ENCODE measurements at places on chromosomes 3 and 15.

GRCh38 chr15:85597155-85597815, 197.4 kb downstream of the KLHL25 start:
- peak; percentile 64 for DNase-seq

DNA sequence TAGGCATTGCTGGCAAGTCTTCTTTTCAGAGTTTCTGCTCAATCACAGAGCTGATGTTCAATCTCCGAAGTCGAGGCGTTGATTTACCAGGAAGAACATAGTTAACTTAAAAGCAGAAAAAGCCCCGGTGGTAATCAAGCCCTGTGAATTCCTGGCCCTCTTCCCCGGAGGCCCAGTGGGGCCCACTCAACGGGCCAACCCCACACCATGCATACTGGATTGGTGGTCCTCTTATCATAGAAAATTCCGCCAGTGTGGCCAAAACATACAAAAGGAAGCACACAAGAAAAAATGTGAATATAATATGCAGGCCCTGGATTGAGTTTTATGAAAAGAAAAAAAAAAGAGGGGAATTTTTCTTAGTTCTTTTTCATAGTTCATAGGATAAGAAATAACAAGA, 873.0 kb upstream of the NR2F2 start:
- no peak for DNase-seq

DNA sequence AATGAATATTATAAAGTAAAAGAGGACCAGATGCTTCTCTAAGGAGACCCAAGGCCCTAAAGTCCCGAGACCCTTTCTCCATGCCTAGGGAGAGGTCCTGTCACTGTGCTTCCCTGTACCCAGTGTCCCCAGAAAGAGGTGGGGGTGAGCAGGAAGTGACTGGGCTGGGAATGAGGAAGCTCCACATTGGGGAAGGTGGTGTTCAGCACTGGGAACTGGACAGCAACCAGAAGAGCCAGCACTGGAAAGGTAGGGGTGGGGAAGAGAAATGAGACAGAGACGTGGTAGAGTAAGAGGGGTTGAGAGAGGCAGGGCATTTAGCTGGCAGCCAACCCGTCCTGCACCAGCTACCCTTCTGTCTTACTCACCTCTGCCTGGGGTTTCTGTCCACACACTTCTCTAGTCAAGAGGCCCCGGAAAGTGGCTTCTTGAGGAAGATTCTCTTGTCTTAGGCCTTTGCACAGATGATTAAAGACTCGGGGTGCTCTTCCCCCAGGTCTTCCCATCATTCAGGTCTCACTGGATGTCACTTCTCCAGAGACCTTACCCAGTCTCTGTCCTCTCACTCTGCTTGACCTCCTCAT, 12.2 kb downstream of the RRP9 start:
- no peak for DNase-seq

DNA sequence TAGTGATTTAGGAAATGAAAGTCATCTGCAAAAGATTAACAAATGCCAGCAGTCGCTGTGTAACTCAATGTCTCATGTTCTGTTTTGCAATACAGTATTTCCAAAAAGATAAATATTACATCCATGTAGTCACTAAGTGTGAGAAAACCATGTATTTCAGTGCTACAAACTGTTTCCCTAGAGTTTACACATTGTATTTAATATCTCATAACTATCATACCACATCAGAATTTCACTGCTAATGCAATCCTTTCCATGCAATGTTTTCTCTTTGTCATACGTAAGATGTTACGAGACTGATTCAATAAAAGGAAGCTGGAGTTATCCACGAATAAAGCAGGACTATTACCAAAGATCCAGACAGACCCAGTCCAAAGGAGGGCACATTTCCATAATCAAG, 269.4 kb downstream of the GBE1 start:
- DNase-seq, result no peak

- DNase-seq, result no peak
Measured at GRCh38 chr15:97319291-97319690, 641.2 kb upstream of the ARRDC4 start.

DNA sequence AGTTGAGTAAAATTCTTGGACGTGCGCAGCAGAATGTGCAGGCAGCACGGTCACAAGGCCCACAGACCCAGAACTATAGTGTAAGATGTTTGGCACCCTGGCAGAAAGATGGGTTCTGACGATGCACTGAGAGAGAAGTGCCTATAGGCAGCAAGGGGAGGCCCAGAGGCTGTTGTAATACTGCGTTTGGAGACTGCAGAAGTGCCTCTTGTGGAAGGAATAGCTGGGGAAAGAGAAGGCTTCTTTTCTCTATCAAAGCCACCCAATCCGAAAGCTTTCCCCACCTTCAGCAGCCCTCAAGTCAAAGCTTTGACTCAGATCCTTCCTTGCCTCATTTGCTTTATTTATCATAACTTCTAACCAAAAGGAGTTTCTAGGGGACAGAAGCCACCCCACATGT, 5.2 kb upstream of the SIN3A start:
- DNase-seq, result no peak

DNA sequence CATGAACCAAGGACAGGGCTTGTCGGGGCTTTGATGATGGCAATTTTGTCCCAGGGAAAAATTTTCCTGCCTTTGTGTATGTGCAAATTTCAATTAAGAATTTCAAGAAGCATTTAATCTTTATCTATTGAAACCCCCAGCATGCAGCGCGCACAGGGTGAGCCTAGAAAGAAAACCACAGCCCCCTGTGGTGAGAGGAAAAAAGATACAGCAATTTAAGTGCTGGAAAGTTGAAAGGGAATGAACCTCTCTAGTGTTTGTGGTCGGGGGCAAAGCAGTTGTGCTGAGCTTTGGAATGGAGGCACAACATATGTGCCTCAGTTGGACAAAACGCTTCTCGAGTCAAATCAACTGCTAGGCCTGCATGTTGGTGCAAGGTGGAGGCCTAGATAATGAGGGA, 111.8 kb upstream of the C15orf61 start:
- no peak for DNase-seq

DNA sequence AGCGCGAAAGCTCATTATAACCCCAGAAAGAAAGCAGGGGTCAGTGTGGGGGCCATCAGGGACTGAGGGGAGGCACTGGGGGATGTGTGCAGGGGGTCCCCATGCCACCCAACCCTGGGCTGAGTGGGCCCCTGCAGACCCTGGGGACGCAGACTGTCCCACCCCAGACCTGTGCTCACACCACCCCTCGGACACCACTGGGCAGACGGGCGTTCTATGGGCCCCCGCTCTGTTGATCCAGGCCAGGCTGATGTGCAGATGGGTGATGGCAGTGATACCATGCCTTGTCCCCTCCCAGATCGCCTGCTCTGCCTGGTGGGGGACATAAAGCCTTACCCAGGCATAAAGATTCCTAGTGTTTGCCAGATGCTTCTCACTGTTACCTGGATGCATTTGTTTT, 259.7 kb upstream of the TLE3 start:
- DNase-seq, result no peak

DNA sequence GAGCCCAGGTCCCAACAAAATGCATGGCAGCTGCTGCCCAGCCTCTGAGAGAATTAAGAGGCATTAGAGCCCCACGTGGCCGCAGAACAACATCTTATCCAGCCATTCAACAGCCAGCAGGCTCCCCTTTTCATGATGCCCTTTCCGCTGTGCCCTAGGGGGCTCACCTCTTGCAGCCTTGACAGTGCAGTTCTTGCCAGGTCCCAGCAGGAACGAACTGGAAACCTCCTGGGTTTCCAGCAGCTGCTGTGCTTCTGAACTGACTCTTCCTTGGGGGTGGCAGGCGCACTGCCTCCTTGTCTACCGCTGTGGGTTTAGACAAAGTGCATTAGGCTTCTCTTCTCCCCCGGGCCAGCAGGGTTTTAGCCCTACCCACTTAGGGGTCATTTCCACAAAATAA, 85.2 kb downstream of the FAM174B start:
- DNase-seq, result no peak

- no peak for DNase-seq
Measured at GRCh38 chr3:123447749-123448517, 957 bp downstream of the ADCY5 start.

DNA sequence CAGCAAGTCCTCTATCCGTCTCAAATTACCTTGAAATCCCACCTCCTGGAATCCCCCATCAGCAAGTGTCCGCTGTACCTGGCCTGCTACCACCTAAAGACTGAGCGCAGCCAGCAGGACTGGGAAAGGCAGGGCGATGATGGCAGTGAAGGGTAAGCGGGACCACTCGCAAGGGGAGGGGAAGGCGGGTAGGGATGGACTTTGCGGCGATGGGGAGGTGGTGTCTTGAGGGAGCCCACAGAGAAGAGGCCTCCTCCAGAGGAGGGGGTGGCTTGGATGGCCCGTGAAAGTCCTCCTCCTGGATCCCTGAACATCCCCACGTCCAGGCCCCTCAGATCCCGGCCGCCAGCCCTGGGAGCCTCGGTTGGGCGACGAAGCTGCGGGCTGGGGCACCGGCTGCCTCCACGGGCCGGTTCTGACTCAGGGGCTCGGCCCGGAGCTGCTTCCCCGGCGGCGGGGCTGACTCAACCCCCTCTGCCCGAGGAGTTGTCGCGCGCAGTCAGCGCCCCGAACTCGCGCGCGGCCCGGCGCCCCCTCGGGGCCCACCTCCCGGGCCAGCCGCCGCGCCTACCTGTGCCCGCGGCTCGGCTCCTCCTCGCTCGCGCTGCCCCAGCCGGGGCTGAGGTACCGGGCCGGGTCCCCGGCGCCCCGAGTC, 512 bp downstream of the LARP6 start:
- no peak for DNase-seq

DNA sequence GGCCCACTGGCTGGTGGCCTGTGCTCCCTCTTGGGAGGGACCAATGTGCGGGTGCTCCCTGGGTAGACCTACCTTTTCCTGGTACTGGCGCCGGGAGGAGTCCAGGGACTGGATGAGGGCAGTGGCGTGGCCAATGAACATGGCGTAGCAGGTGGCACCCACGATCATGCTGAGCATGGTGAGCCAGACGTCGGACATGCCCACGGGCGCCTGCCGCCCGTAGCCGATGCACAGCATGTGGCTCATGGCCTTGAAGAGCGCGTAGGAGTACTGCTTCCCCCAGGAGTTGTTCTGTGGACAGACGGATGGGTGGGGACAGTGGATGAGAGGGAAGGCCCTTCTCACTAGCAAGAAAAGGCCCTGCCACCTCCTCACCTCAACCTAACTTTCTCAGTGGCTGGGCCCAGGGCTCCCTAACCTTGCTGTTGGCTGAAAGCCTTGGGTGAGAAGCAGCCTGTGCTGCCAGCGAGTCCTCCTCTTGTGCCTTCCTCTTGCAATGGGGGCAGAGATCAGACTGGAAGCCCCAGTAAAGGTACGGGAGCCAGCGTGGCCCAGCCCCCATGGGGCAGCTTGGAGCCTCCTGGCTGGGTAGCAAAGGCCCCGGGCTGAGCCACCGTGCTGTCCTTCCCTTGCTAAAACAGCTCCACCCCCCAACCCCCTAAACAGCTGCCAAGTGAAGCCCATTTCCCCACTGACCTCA, 39.1 kb downstream of the HCN4 start:
- DNase-seq, result no peak

- DNase-seq, result no peak
Measured at GRCh38 chr3:16936676-16937230, 52.0 kb downstream of the PLCL2 start.

DNA sequence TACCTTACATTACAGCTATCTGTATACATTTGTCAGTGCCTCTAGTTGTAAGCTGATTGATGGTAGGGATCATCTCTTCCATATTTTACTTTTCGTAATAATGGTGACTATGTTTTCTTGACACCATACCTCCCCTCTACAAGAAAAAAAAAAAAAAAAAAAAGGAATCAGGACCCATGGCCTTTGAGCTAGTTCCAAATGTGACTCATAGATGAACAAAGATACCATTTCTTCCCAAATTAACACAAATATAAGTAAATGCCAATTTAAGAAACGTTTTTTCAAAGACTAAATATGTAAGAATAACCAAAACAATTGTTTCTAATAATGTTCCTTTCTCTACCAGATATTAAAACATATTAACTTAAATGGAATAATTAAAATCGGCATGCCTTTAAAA, 23.1 kb downstream of the UBE3A start:
- no peak for DNase-seq

GRCh38 chr3:173688216-173688842, 290.8 kb downstream of the NLGN1 start:
- no peak for DNase-seq

DNA sequence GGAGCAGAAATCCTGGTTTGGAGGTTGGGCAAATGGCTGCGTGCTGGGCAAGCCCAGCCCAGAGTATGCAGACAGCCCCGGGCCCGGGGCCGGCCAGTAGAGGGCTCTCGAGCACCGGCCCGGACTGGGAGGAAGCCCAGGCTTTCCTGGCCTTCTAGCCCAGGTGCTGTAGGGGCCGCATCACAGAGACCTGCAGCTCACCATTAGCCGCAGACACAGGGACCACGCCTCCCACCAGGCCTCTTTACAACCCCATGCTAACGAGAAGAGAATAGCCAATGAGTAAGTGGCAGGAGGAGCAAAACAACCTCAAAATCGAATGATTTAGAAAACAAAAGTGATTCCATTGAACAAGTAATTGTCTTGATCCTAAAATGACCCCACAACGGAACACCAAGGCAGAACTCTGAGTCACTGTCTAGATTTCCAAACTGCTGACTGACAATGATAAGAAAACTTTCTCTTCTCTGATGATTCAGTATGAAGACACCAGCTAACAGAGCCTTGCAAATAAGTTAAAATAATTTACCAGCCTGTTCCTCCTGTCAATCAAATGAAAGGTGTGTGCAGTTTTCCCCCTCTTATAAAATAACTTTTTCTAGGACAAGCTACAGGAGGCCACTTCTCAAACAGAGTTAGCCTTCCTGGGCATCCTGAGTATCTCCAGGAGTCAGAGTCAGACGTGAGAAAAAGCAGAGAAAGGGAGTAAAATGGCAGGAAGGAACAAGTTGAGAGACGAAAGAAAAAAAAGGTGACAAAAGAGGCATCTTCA, 102.2 kb downstream of the DGKG start:
- peak; percentile 57 for DNase-seq

DNA sequence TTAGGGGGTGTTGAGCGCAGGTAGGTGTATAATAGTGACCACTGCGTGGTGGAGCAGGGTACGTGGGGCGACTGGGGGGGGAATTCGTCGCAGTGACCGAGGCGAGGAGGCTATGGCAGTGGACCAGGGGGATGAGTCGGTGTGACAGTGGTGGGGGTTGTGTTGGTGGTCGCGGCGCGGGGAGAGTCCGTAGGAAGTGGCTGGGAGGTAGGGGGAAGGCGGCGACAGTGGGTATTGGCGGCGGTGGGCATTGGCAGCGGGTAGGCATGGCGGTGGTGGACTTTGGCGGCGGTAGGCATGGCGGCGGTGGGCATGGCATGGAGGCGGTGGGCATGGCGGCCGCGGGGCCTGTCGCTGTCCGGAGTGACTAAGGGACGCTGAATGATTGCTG, 739 bp downstream of the SNRPN start:
- DNase-seq, result peak; percentile 17

GRCh38 chr3:136858381-136858780, 3.6 kb upstream of the NCK1 start:
- no peak for DNase-seq
